ENCODE measurements at places on chromosomes 12 and 14.

GRCh38 chr14:70536830-70537229, 2.0 kb upstream of the ADAM20 start:
- DNase-seq, result no peak

DNA sequence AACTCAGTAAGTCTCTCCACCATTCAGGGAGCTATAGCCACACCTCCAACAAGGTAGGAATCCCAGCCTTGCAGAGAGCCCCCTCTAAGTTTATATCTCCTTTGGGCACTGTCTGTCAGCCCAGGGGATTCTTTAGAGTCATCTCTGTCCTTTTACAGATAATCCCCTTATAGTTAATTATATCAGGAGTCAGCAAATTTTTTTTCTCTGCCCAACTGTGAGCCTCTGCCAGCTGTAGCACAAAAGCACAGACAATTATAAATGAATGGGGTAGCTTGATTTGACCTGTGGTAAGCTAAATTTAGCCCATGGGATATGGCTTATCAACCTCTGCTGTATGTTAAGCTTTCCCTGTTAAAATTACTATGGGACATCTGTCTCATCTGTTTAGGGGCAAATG, 8.3 kb downstream of the CEP128 start:
- no peak for DNase-seq

GRCh38 chr14:82667006-82667405, 1133.4 kb upstream of the SEL1L start:
- DNase-seq, result no peak

DNA sequence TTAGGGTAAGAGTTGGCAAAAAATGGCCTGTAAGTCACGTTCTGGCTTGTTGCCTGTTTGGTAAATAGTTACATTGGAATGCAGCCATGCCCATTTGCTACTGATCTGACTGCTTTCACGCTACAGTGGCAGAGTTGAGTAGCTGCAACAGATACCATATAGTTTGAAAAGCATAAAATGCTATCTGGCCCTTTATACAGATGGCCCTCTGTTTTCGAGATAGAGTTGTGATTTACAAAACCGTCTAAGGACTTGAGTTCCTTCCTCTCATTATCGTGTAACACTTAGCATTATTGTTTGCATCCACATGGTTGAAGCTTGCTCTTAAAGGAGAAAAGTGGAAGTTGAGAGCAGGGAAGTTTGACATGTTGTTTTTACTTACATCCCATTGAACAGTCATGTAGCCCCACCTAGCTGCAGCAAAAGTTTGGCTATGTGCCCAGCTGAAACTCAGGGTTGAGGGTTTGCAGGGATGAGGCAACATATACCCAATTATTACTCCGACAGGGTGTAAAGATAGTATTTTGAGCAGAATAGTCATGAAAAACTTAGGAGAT, 11.3 kb upstream of the SCFD1 start:
- DNase-seq, result peak; percentile 60

GRCh38 chr14:73726025-73726961, 12.1 kb upstream of the PNMA1 start:
- peak; percentile 41 for DNase-seq

DNA sequence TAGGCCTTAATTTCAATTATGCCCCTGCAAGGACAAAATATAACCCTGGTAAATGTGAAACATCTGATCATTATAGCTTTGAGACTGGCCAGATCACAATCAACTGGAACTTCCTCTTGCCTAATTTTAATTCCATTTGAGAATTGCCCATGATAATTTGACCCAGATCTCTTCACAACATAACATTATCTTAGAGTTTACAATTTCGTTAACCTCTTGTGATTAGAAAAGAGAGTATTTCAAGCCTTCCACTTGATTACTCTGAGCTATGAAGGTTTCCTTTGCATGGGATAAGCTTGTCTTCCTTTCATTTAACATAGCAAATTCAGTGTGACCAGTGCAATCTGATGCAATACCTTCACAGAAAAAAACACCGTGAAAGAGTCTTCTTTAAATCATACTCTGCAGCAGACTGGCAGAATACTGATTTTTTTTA, 143.6 kb downstream of the DUSP6 start:
- DNase-seq, result no peak

DNA sequence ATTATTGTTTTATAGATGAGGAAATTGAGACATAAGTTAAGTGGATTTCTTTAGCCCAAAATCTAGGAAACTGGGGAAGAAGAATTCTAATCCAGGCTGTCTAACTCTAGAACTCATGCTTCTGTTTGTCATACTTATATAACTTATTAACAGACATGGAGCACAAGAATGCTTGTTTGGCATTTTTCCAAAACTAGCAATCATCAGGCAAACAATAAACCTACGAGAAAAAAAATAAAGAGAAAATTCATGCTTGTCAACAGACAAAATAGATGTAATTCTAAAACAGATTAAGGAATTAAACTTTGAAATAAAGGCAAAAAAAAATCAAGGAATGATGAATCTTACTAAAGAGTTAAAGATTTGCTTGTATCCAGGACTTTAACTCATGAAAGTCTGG, 103.1 kb downstream of the METTL25 start:
- DNase-seq, result no peak

- DNase-seq, result no peak
These were observed 69.9 kb upstream of the SLC38A4 start for GRCh38 chr12:46895726-46896125.

- DNase-seq, result no peak
These were observed 299.1 kb upstream of the AMIGO2 start for GRCh38 chr12:47378907-47379306.

- DNase-seq, result no peak
These were observed 59.4 kb downstream of the MYRFL start for GRCh38 chr12:69884386-69884785.

DNA sequence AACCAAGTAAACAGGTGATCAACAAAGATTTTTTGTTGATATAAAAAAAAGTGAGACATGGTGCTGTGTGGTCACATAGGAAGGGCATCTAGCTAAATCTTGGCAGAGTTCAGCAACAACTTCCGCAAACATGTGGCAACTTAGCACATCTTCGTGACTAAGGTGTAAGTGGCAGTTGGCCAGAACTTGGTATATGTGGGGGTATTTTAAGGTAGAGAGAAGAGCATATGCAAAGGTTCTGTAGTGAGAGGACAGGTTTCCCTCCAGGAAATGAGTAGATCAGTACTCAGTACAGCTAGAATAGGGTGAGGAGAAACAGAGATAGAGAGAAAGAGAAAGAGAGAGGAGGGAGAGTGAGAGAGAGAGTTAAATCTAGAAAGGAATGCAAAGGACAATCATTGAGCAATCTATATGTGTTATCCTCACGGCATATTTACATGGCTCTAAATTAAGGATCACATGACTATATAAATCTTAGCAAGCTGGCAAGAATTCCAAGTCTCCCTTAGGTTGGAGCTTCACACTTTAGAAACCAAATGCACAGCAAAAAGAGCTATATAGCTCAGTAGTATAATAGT, 227.7 kb upstream of the HMGA2 start:
- no peak for DNase-seq

- DNase-seq, result no peak
These were observed 41.4 kb downstream of the PTGER2 start for GRCh38 chr14:52355526-52355925.

DNA sequence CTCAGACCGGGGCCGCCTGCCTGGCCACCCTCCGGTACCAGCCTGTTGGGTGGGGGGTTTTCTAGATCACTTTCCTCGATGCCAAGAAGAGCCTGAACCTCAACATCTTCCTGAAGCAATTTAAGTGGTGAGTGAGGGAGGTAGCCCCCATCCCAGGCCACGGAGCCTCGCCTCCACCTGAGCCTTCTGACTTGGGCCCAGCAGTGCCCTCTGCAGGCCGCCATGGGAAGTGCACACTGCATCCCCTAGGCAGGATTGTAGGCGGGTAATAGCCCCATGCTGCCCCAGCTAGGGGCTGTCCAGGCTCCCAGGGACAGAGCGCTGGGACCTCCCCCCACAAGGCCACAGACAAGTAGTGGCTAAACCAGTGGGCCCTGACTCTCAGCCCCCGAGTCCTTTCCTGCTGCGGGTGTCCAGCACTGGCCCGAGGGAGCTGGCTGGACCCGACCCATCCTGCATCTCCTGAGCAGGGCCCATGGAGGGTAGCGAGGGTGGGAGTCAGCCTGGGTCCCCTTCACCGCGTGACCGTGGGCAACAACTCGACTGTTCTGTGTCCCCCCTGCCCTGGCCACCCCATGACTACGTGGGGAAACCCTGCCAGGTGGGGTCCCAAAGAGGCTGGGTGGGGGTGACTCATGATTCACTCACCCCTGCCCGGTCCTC, 15.3 kb upstream of the ADSS1 start:
- DNase-seq, result peak; percentile 79

DNA sequence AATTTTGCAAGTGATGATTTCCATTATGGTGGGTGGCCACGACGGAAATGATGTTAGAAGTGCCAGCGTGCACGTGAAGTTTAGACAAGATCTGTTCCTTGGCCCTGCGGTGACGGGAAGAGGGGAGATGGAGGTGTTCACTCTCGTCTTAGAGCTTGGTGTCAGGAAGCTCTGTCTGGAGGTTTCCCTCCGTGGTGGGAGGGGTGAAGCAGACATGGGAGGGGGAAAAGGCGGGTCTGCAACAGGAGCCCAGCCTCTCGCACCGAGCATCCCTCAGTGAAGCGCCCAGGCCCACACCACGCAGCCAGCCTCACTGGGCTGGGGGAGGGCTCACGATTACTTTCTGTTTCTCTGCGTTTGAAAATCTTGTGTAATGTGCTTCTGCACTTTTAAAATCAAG, 26.3 kb downstream of the EML1 start:
- DNase-seq, result no peak

DNA sequence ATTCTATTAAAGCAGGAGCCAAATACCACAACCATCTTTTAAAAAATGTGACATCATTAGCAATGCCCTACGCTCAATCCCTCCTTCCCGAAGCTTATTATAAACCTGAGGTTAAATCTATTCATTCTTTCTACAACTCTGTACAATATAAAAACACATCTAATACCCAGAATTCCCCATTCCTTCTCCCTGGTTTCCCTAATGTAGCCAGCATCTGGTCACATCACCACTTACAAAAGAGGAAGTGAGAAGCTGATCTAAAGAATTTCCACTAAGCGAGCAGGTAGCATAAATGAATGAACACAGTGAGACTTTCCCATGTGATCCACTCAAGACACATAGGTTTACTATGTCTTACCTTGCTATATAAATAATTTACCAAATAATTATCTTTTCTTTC, 90.4 kb downstream of the LRP6 start:
- no peak for DNase-seq

- no peak for DNase-seq
These were observed 760.4 kb upstream of the TBX3 start for GRCh38 chr12:115444346-115444745.

DNA sequence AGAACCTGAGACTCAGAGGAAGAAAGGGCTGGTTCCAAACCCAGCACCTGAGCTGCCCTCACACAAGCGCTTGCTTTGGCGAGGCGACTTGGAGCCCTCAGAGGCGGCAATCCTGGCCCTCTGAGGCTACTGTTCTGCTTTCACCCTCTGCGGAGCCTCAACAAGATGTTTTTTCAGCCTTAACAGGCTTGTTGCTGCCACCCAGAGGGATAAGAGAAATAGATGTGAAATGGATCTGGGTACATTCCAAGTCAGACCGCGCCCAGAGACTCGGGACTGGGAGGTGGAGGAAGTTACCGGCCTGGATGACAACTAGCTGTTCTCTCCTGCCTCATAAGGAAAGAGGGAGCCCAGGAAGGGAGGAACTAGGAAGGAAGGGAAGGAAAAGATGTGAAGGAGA, 89.6 kb downstream of the TTC7B start:
- DNase-seq, result no peak

- no peak for DNase-seq
These were observed 16.0 kb upstream of the OR6S1 start for GRCh38 chr14:20657216-20658211.

DNA sequence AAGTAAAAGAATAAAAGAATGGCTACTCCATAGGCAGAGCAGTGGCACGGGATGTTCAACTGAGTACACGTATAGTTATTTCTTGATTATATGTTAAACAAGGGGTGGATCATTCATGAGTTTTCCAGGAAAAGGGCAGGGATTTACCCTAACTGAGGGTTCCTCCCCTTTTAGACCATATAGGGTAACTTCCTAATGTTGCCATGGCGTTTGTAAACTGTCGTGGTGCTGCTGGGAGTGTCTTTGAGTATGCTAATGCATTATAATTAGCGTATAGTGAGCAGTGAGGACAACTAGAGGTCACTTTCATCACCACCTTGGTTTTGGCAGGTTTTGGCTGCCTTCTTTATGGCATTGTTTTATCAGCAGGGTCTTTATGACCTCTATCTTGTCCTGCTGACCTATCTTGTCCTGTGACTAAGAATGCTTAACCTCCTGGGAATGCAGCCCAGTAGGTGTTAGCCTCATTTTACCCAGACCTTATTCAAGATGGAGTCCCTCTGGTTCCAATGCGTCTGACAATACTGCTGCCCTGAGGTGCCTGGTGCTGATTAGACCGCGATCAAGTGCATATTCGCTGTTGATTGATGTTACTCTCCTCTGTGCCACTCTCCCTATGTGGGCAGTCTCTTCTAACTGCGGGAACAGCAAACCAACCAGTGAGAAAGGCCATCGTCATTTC, 67.6 kb upstream of the AMN1 start:
- no peak for DNase-seq

GRCh38 chr14:75559451-75560222, 18.8 kb upstream of the FLVCR2 start:
- DNase-seq, result no peak

DNA sequence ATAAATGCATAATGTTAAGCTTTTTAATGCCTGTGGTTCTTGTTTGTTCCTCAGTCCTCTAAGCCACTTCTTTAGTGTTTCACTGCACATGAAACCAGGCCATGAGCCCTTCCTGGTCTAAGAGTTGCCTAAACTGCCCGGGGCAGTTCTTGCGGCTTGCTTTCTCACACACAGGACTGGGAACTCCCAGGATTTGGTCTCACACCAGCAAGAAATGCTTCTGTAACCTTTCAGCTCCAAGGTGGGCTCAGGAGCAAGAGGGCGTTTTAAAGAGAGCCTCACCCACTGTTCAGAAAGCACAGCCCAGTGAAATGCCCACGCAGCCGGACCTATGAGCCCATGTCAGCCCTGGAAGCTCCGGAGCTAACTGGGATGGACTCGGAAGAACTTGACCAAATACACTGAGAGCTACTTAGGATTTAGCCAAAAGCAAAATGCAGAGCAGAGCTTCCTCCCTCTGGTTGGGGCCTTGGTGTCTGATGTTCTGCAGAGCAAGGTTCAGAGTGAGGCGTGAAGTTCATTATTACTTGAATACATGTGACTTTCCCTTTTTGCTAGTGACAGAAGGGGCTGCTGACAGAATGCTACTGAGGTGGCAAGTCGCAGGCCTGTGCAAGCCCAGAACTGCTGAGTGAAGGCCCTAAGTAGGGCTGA, 23.4 kb downstream of the SLC25A29 start:
- no peak for DNase-seq

DNA sequence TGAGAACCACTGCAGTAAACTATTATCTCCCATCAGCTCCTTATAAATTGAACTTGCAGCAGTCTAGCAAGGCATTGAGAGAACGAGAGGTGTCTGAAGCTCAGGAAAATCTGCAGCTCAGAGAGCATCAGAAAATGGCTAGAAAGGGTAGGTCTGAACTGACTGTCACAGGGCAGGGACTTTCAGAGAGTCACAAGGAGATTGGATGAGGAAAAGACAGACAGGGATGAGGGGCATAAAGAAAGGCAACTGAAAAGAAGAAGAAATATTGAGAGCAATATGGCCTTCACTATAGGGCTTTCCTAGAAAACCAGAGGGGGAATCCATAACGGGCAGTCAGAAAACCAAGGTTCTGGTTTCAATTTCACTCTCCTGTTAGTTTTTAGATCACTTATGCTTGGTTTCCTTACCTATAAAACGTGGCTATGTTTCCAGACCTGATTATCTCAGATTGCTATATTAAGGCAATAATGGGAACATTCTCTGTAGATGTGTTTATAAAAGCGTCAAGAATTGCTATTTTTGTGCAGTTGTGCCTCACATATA, 40.9 kb downstream of the PDE6H start:
- no peak for DNase-seq

Measured in right forelimb (tissue), 1 donor.